Stimulated activated CD8-positive, alpha-beta memory T cell treated with anti-CD3 and anti-CD28 coated beads, Interleukin-15, amount 100 ng/mL, for 4 hours (primary cell): ENCODE measurements at places on chromosomes 2 and 18.

DNA sequence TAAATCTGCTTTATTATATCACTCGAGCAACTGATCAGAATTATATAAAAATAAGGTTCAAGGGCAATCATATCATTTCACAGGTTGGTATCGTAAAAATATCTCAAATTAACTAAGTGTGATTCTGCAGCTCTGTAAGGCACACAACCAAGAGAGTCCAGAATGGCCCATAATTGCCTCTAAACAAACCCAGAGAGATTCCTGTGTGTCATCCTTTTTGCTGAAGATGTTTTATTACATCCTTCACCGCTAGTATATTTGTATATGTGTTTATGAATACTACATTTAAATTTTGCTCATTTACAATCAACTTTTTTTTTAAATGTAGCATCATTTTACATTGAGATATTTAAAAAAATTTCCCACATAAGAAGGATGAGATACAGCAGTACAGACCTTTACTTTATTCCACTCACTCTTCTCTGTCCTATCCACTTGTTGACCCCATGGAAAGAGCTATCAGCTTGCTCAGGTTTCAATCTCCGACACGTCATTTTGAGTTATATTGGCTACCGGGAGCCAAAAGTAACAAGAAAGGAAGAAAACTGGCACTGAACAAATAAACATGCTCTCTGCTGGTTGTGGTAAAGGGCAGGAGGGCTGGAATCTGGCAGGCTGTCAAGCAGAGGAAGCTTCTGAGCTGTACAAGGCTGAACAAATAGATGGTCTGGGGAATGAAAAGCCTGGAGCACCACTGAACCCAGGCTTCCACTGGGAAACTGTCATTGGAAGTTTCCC, 23.1 kb downstream of the PLA2R1 start:
- no peak for DNase-seq

- no peak for DNase-seq
These were observed 53.0 kb downstream of the GRB14 start for GRCh38 chr2:164568317-164568716.

DNA sequence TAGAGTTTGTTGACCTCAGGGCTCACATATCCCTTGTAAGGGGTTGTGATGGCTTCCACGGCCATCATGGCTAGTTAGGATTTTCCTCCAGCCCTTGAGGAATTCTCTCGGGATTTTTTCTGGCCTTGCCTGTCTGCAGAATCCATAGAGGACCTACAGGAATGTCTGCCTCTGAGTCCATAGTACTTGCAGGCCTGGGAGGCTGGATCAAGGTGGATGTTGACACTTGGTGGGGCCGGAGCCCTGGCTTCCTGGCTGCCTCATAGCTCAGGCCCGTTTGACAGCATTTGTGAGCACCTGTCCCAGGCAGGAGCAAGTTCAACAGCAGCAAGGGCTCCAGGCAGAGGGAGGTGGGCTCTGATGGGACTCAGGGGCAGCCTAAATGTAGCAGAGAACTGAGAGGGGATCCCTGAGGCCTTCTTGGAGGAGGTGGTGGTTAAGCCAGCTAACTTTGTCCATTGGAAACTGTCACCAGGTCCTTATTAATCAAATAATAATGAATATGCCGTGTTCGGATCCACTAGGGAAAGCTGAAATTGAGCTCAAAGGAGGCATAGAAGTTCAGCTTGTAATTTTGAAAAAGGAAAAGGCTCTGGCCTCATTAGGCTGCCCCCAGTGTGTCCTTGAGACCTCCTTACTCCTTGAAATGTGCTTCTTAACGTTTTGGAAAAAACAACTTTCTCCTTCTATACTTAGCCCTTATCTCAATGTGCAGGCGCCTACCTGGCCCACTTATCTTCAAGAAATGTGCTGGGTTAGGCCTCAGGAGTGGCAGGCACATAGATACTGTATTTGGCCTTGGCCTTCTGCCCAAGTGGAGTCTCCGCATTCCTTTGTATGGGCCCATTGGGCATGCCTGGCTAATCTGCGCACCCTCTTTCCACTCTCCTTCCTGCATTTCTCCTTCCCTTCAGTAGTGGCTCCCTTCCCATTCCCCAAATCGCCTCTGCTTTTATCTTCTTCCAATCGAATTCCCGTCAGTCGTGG, 66.9 kb downstream of the HPCAL1 start:
- DNase-seq, result no peak

DNA sequence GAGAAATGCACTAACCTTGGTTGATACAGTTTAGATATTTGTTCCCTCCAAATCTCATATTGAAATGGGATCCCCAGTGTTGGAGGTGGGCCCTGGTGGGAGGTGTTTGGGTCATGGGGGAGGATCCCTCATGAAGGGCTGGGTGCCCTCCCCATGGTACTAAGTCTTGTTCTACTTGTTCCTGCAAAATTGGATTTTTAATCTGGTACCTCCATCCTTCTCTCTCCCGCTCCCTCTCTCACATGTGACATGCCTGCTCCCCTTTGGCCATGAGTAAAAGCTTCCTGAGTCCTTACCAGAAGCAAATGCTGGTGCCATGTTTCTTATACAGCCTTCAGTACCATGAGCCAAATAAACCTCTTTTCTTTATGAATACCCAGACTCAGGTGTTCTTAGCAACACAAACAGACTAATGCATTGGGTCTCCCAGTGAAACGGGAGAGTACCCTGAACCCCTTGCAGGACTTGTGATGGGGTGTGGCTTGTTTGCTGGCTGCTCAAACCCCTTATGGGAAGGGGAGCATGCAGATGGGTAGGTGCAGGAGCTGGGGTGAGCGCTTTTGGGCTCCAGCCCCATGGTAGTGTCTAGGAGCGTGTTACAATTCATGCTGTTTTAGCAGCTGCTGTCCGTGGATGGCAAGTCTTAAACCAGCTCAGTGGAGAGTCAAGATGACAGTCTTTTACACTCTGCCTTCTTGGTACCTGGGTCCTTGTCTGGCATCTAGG, 27.2 kb downstream of the FAHD2B start:
- no peak for DNase-seq

- DNase-seq, result no peak
These were observed 75.7 kb downstream of the ADD2 start for GRCh38 chr2:70692256-70692655.

GRCh38 chr18:68505178-68505574, 209.7 kb downstream of the TMX3 start:
- DNase-seq, result no peak

DNA sequence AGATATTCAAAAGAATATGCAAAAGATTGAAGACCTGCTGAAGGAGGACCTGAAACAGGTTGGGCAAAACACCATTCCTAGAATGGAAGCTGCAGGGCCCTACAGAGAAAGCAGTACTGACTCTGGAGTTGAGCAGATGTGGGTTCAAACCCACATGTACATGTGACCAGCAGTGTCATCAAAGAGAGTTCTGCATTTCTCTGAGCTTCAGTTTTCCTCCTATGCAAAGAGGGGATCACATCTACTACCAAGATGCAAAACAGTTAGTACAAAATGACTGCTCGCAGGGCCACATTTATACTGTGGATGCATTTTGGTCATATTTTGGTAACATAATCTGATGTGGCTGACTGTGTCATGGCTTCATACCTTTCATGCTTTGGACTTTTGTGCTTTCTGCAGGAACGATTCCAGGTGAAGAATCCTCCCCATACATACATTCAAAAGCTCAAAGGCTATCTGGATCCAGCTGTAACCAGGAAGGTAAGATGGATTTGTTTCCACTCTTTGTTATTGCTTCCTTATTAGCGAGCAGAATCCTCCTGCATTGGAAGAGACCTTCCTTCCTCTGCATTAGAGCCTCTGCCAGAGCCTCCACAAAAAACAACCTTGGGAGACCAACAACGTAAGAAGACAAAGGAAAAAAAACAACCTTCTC, 174.8 kb downstream of the PRPF40A start:
- DNase-seq, result no peak

DNA sequence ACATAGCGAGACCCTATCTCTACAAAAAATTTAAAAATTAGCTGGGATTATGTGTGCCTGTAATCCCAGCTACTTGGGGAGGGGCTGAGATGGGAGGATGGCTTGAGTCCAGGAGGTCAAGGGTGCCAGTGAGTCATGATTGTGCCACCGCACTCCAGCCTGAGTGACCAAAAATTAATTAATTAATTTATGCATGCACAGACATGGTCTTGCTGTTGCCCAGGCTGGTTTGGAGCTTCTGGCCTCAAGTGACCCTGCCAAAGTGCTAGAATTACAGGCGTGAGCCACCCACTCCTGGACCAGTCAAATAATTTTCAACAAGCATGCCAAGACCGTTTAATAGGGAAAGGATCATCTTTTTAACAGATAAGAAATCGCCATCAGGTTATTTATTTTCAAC, 57.7 kb upstream of the TFCP2L1 start:
- DNase-seq, result no peak
